Stomach (tissue), 19 donors: ENCODE measurements at places on chromosomes 2 and 18. TPM values are rescaled to one million over a fixed set of nuclear protein-coding genes. Genes with fewer than 3 reads are reported as not detected.

Gene DCTN1
- total RNA-seq, result 71.2 TPM

Gene PTPRM
- total RNA-seq, result 55.8 TPM

Gene ZNF516
- total RNA-seq, result 25.9 TPM

Gene LIMS2
- total RNA-seq, result 30.3 TPM

Gene NAT8
- not detected for total RNA-seq

Gene PSME4
- total RNA-seq, result 74.8 TPM

Gene TUBB8B
- total RNA-seq, result not detected

Gene MRPS9
- total RNA-seq, result 22.4 TPM

DNA sequence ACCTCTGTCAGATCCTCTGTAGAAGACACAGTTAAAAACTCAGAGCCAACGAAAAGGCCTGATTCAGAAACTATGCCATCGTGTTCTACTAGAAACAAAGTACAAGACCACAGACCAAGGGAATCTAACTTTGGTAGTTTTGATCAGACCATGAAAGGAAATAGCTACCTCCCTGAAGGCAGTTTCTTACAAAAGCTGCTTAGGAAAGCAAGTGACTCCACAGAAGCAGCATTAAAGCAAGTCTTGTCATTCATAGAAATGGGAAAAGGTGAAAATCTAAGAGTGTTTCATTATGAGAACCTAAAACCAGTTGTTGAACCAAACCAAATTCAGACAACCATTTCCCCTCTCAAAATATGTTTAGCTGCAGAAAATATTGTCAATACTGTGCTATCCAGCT, 58.2 kb downstream of the FSIP2 start:
- DNase-seq, result no peak

DNA sequence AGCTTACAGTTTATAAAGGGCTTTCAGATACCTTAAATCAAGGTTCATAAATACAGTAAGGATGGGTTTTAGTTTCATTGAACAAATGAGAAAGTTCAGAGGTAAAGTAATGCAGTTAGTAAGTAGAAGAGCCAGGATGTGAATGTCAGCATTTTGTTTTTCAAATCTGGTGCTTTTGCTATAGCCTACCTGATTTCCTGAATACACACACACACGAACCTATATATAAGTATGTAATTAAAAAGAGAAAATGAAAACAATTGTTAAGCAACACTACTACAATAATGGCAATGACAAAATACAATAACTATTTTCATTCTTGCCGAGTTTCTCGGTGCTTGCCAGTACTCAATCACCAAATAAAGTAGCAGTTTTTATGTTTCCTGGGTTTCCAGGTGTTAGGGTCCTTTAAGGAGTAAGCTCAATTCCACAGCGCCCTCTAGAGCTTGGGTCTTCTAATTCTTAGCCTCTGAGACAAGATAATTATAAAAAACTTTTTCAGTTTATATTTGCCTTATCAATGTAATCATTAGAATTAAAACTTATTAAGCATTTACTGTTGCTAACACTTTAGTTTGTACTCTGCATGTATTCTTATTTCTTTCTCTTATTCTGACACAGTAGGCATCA, 512.9 kb upstream of the ACVR2A start:
- DNase-seq, result peak; percentile 18

GRCh38 chr18:4444306-4444705, 10.8 kb downstream of the DLGAP1 start:
- no peak for DNase-seq

GRCh38 chr2:65436169-65436823, 3.9 kb upstream of the SPRED2 start:
- DNase-seq, result peak; percentile 89

DNA sequence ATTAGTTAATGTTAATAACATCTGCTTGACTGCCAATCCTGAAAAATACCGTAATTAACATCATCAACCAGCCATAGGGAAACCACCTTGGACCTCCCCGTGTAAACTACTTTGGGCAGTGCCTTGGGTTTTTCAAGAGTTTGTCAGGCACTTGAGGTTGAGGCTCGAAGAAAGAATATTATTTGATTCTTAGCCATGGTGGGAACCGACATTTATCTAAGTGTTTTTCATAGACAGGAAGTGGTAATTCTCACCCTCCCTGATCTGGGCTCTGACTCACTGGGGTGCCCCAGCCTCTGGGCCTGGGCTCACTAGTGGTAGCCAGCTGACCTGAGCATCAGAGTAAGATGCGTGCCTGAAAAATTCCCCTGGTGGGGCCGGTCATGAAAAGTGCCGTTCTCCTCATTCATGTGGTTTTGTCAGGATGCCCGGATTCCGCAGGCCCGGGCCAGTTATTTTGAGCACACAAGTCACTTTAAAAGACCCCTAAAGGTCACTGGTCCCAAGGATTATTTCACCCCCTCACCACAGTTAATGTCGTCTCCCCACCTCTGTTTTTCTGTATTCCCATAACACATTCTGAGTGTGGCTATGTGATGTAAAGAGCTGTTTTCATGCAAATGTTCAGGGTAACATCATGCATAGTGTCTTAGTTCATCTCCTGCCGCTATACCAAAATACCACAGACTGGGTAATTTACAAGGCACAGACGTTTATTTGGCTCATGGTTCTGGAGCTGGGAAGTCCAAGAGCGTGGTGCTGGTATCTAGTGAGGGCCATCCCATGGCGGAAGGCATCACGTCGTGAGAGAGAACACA, 21.6 kb upstream of the SPATA3 start:
- no peak for DNase-seq

GRCh38 chr2:53770264-53770663, 2.7 kb downstream of the CHAC2 start:
- DNase-seq, result no peak

DNA sequence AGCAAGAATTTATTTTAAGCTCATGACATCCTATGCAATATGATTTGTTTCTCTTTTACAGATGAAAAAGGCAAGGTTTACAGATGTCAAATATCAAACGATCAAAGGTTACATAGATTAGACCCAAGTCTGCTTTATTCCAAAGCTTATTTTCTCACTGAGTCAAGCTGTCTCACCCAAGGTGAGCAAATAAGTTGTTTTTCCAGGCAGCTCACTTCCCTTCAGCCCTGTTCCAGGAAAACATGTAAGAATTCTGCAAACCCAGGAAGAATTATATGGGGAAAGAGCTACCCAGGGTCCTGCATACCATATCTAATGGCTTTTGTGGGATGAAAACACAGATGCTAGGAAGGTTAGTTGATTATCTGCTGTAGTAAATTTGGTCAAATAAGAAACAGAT, 57.7 kb upstream of the SCN9A start:
- DNase-seq, result no peak

DNA sequence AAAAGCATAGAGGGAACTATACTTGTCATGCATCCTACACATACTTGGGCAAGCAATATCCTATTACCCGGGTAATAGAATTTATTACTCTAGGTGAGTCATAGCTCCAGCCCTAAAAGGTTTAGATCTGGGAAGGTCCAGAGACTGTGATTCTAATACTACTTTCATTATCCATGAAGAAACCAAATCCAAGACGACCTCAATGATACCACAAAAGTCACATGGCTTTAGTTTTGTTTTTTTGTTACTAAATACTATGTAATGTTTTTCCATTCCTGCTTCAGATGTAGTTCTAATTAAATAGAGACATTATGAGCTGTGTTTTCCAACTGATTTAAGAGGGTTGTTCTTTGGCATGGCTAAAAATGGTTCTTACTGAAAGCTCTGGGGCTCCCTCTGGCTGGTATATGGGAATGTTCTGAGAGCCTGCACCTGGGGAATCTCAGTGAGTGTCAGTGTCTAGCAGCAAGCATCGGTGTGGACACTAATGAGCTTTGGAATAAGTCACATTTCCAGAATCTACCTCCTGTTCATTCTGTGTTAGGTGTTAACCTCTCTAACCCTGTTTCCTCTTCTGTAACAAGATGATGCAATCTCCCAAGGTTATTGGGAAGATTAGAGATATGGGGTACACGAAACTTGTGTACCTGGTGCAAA, 20.5 kb upstream of the IL1RL2 start:
- no peak for DNase-seq
